Parietal lobe (tissue), 2 donors: ENCODE measurements at places on chromosomes 7 and 10. TPM values are rescaled to one million over a fixed set of nuclear protein-coding genes. Genes with fewer than 3 reads are reported as not detected.

The ICA1 gene
- 32.2 TPM for total RNA-seq

The CALN1 gene
- 54.8 TPM for total RNA-seq

The SPDYE1 gene
- total RNA-seq: not detected

The RAB19 gene
- total RNA-seq: not detected

The EPHA1 gene
- not detected for total RNA-seq

The ZNF727 gene
- 3.8 TPM for total RNA-seq

The EIF5AL1 gene
- total RNA-seq: not detected

The A1CF gene
- not detected for total RNA-seq

The PTF1A gene
- not detected for total RNA-seq

The IFIT1 gene
- total RNA-seq: 3.4 TPM

The PNLIPRP1 gene
- total RNA-seq: not detected

The CFAP69 gene
- total RNA-seq: 9.1 TPM

The CLEC5A gene
- not detected for total RNA-seq

The GFRA1 gene
- 6.3 TPM for total RNA-seq

The DNAH11 gene
- total RNA-seq: 3.8 TPM

The LDB3 gene
- not detected for total RNA-seq

The OR9A2 gene
- 5.6 TPM for total RNA-seq

The FAM13C gene
- total RNA-seq: 41.6 TPM
